Occipital lobe (tissue), 3 donors: ENCODE measurements at places on chromosomes 13 and 19. TPM values are rescaled to one million over a fixed set of nuclear protein-coding genes. Genes with fewer than 3 reads are reported as not detected.

- DNase-seq: no peak
Observed at GRCh38 chr13:106311004-106311403, 224.5 kb downstream of the EFNB2 start.

DNA sequence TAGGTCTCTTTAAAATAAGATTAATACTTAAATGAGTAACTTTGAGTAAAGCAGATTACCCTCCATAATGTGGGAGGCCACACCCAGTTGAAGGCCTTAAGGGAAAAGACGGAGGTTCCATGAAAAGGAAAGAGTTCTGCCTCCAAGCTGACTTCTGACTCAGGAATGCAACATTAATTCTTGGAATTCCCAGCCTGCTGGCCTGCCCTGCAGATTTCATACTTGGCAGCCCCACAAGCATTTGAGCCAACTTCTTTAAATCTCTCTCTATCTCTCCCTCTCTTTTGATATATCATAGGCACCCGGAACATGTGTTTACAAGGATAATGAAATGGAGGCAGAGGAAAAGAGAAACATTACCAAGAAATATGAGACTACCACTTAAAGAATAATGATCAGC, 902.3 kb upstream of the MIR17HG start:
- DNase-seq: no peak

DNA sequence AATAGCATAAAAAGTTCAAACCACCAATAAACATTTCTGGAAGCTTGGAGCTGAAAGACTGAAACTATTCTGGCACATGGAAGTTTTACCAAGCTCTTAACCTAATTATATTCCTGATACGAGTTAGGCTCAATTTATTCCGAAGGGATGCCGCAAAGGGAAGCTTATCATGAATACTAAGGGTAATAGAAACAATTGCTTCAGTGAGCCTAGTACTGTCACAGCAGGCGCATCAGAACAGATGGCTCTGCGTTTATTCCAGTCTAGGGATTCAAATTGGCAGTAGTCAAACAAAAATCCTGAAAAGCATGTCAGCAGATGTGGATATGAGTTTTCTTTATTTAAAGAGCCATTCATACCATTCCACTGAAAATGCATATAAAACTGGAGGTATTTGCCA, 779.5 kb downstream of the GPC5 start:
- no peak for DNase-seq

DNA sequence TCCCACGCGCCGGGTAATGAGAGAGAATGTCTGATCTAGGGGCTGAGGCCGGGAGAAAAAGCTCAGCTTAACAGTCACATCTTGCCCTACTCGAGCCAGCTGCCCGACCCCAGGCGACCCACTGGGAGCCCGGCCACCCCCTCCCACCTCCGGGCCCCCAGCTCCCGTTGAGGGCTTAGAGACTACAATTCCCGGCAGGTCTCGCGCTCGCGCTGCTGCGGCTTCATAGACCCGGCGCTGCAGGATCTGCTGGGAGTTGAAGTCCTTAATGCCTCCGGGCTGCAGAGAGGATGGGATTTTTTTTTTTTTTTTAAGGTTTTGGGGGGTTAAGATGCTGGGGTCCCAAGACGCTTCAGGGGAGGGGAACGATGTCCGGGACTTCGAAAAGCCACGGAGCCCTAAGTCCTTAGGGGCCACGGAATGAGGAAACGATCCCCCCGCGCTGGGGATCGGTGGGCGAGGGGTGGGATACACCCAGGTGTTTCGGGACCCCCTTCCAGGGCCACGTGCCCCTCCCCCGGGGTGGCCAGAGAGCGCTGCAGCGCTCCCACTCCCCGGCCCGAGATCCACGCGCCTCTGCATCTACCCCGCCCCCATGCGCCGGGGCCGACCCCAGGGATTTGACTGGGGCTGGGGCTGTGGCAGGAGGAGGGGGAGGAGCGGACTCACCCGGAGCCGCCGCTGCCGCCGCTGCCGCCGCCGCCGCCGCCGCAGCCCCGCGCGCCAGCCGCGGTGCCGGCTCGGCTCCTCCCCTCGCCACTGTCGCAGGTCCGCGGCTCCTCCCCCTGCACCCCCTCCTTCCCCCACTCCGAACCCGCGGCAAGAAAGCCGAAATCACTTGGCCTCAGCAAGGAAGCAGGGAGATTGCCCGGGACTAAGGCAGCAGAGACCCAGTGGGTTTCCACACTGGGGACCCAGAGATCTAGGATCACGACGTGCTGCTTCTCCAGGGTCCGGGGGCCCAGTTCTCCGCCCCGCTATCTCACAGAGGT, at the start of gene SYT3:
Gene SYT3 (minus strand): TSS at position 761 of the 992 bp plus-strand sequence. CDS start 2,470 bp downstream, outside the sequence.
- peak; percentile 62 for DNase-seq

Gene ZNF599
- total RNA-seq: 12.2 TPM

Gene PLIN4
- under 0.01 TPM for total RNA-seq
